Activated CD4-positive, alpha-beta T cell treated with anti-CD3 and anti-CD28 coated beads, Interleukin-2, amount 50 U/mL, for 16 hours (primary cell): ENCODE measurements at places on chromosomes 4 and X.

GRCh38 chr4:41549478-41549877 is 11.5 kb downstream of the LIMCH1 start:
- DNase-seq: no peak

GRCh38 chr4:73856518-73856917 is 3.4 kb downstream of the PF4V1 start:
- DNase-seq: no peak

DNA sequence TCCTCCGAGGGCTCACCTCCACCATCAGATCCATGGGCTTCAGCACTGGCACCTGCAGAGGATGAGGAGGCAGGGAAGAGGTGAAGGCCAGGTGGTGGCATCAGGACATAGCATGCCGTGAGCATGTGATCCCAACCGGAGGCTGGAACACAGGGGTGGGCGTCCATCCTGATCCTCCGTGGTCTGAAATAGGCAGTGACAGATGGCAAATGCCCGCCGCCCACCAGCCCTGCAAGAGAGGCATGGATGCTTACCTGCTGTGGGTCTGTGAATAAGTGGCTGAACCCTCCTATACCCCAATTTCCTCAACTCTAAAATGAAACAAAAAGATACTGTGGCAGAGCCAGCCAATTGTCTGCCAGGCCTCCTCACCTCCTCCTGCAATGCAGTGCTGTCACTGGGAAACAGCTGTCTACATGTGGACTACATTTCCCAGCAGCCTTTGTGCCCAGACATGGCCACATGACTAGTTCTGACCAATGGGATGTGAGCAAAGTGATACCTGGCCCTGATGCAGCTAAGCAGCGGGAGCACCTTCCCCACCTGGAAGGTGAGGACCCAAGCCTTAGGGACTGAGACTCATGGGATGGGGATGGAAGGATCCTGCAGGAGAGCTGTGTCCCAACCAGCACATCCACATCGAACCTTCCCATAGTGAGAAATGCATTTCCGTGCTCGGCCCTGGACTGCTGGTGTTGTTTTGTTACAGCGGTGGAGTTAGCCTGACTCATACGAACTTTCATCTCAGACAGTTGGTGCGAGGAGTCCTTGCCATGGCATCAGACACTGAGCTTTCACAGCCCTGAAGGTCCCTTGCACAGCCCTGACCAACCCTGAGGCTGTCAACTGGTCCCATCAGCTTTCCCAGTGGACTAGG is 99.5 kb downstream of the PPP2R2C start:
- DNase-seq: peak; percentile 56

DNA sequence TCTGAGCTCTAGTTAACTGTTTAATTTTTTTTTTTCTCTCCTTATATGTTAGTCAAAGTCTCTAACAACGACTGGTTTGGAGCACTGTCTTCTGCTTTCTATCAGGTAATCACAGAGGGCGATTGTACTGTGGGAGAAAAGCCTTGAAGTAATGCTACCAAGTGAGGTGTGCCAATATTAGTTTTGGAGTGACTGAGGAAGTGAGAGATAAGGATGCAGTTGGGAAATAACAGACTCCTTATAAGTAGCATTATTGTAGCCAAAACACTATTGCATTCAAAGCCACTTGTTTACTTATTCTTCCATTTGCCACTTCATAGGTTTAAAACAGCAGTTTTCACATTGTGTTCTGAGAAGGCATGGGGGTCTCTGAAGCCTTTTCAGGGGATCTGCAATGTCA is 79.1 kb upstream of the SLC6A14 start:
- no peak for DNase-seq

GRCh38 chr4:2132438-2132837 is 73.3 kb downstream of the NAT8L start:
- DNase-seq: peak; percentile 23

DNA sequence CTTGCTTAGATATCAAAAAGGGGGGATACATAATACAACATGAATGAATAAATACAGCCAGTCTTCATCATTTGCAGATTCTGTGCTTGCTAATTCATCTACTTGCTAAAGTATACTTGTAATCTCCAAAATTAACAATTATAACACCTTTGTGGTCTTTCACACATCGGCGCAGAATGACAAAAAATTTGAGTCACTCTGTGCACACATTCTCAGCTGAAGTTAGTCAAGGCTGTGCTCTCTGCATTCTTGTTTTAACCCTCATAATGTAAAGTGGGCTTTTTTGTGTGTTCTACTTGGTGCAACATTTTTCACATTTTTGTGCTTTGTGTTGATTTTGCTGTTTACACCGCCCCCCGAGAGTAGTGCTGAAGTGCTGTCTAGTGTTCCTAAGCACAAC is 65.8 kb upstream of the GPRIN3 start:
- DNase-seq: peak; percentile 54

DNA sequence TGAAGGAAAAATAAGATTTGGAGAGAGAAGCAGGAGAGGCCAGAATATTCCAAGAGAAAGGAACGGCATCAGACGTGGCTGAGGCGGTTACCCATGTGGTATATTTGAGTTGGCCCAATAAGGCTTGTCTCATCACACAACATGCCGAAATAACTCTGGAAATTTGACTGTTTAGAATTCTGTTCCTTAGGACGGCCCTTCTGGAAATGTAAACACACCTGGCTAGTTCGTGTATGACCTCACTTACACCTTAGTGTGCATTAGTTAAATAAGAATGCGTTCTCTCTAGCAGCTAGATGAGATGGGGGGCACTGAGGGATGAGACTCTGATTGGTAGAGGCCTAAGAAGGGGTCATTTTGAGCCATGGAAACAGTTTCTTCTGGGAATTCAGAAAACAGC is 33.2 kb upstream of the PLAC1 start:
- DNase-seq: no peak
